ENCODE measurements at places on chromosomes 6 and 20. TPM values are rescaled to one million over a fixed set of nuclear protein-coding genes. Genes with fewer than 3 reads are reported as not detected.

DNA sequence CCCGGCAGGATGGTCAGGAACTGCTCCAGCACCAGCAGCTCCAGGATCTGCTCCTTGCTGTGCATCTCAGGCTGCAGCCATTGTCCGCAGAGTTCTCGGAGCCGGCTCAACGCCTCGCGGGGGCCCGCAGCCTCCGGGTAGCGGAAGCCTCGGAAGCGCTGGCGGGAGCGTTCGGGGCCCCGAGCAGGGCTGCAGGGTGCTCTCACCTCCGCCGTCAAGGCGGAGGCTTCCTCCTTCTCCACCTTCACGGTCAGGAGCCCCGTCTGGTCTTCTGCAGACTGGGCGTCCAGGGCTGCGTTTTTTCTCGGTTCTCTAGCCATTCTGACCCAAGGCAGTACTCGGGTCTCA is 434 bp downstream of the ZKSCAN4 start:
- no peak for DNase-seq

DNA sequence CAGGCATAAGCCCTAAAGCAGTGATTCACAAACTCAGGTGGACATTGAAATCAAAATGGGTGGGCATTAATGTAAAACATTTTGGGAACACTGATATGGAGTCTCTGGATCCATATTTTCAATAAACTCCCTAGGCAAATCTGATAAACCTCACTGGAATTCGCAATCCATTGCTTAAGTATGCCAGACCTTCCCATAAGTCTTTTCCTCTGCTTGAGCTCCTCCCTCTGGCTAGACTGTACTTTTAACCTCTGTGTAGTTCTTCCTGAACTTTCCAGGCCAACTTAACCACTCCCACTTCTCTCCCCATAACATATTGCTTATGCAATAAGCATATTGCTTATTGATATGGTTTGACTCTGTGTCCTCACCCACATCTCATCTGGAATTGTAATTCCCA is 629.7 kb upstream of the IMPG1 start:
- DNase-seq = no peak

DNA sequence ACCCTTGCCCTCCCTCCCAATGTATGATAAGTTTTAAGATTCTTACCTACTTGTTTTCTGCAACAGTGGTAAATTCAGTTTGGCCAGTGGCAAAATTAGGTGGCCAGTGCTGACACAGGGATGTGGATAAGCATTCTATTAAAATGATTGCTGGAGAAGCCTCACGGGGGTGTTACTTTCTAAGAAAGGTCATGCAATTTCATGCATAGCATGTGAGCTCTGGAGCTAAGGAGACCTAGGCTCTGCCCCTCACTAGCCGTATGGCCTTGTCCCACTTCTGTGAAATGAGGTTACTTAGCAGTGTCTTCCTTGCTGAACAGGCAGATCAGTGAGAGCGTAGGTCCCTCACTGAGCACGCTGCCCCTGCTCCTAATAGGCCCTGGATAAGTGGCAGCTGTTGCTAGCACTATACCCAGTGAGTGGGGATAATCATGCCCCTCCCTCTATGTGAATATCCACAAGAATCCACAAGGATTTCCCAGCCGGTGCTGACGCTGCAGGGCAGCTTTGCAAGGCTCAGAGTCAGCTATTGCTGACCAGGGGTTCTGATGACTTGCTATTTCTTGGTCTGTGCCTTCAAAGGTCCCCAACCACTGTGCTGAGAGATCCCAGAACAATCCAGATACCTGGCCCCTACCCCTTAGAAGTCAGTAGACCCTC is 86.5 kb upstream of the MRPS10 start:
- no peak for DNase-seq

GRCh38 chr6:40759264-40759663 is 172.1 kb upstream of the LRFN2 start:
- DNase-seq = no peak

GRCh38 chr6:153130515-153131036 is 506 bp downstream of the RGS17 start:
- no peak for DNase-seq

The HNF4A gene
- total RNA-seq = not detected

The MOXD1 gene
- total RNA-seq = 74.8 TPM

The TMEM200A gene
- total RNA-seq = 117 TPM

The C4A gene
- total RNA-seq = 2.0 TPM

The PLCB4 gene
- total RNA-seq = 71.8 TPM
